ENCODE measurements at places on chromosomes 6 and 20. TPM values are rescaled to one million over a fixed set of nuclear protein-coding genes. Genes with fewer than 3 reads are reported as not detected.

- DNase-seq, result no peak
- no peak overlapping the region for H3K27ac ChIP-seq
- H3K4me1 ChIP-seq, result no peaks in the 10 kb centered on the region
- H3K4me3 ChIP-seq, result no peak overlapping the region
- no peaks in the 10 kb centered on the region for H3K27me3 ChIP-seq
- H3K36me3 ChIP-seq, result no peaks in the 10 kb centered on the region
Observed at GRCh38 chr6:57254055-57254717, 32.1 kb upstream of the RAB23 start.

DNA sequence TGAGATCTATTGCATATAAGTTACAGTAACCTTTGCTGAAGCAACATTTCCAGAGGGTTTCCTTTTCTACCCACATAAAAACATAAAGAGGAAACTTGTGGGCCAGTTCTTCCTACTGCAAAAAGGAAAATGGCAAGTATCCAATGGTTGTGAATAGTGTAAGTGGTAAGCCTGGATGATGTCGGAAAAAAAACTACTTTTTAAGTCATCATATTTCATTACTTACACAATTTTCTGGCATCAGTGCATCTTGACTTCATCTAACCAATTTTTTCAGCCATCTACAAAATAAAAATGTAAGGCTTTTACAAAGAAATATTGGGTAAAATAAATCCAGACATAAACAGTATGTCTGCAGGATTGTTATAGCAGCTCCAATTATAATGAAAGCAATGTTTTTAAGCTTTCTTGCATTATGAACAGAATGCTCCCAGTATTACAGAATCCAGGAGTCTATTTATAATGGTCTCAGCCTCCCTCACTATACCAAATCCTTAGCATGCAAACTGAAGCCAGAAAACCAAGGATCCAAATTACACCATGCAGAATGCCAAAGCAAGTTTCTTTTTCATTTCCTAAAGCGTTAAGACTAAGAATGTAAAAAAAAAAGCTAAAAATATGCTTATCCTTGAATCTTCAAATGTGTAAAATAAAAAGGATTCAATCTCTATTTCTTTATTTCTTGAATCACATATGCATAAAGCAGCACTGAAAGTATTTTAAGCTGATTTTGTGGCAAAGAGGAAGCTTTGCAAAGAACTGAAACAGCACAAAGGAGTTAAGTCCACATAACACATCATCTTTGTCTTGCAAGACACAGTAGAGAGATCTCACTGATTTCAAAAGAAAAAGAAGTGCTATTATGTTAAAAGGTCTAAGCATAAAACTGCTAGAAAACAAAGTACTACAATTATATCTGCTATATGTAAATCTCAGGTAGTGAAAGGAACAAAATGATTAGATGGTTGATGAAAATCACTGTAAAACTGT, 126.8 kb upstream of the HMGCLL1 start:
- H3K4me1 ChIP-seq, result no peaks in the 10 kb centered on the region
- H3K27me3 ChIP-seq, result no peaks in the 10 kb centered on the region
- H3K36me3 ChIP-seq, result no peaks in the 10 kb centered on the region
- H3K4me3 ChIP-seq, result no peak overlapping the region

GRCh38 chr6:75084872-75085381, 120.9 kb downstream of the COL12A1 start:
- H3K27ac ChIP-seq, result no peak overlapping the region
- H3K4me1 ChIP-seq, result no peaks in the 10 kb centered on the region
- peaks cover 6% of the 10 kb centered on the region for H3K27me3 ChIP-seq

GRCh38 chr6:55443238-55444134, 116.2 kb downstream of the GFRAL start:
- H3K4me3 ChIP-seq, result no peak overlapping the region
- no peak overlapping the region for H3K27ac ChIP-seq
- H3K4me1 ChIP-seq, result no peaks in the 10 kb centered on the region
- H3K27me3 ChIP-seq, result no peaks in the 10 kb centered on the region
- no peak for DNase-seq

- no peaks in the 10 kb centered on the region for H3K36me3 ChIP-seq
- no peak overlapping the region for H3K4me3 ChIP-seq
- H3K27ac ChIP-seq, result no peak overlapping the region
- no peaks in the 10 kb centered on the region for H3K27me3 ChIP-seq
- no peaks in the 10 kb centered on the region for H3K4me1 ChIP-seq
Observed at GRCh38 chr6:153591159-153591558, 447.9 kb upstream of the OPRM1 start.

- H3K4me3 ChIP-seq, result no peak overlapping the region
- no peaks in the 10 kb centered on the region for H3K36me3 ChIP-seq
- DNase-seq, result no peak
Observed at GRCh38 chr6:2810092-2810671, 31.5 kb downstream of the SERPINB1 start.

DNA sequence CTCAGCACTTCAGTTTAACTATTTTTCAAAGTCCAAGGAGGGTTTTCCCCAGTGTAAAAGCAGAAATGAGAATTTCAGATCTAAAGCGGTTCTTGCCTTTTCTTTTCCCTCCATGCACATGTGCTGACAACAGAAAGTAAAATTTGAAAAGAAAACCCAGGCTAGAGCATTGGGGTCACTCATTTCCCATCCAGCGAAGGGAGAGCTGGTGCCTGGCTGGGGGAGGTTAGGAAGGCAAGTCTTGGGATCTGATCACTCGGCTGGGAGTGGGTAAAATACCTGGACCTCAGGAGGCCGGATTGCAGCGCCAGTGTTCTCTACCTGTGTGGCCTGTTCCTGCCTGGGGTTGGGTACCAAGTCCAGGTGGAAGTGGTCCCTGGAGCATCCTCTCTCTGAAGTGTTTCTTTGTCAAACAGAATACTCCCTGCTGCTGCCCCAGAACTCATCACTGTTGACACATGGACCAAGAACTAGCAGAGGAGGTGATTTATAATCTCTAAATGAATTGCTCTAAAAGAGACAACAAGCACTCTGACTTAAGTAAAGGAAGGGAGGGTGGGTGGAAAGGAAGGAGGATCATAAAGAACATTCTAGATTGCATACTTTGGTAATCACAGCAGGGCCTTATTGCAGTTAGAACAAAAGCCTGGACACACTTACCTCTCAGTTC, 136.0 kb downstream of the MTHFD1L start:
- no peaks in the 10 kb centered on the region for H3K4me1 ChIP-seq
- no peaks in the 10 kb centered on the region for H3K27me3 ChIP-seq
- H3K4me3 ChIP-seq, result no peak overlapping the region
- no peak for DNase-seq
- no peak overlapping the region for H3K27ac ChIP-seq

- H3K36me3 ChIP-seq, result no peaks in the 10 kb centered on the region
- H3K27me3 ChIP-seq, result no peaks in the 10 kb centered on the region
- peaks cover 27% of the 10 kb centered on the region for H3K4me1 ChIP-seq
- H3K27ac ChIP-seq, result no peak overlapping the region
Observed at GRCh38 chr20:53884859-53885541, 185.4 kb downstream of the BCAS1 start.

DNA sequence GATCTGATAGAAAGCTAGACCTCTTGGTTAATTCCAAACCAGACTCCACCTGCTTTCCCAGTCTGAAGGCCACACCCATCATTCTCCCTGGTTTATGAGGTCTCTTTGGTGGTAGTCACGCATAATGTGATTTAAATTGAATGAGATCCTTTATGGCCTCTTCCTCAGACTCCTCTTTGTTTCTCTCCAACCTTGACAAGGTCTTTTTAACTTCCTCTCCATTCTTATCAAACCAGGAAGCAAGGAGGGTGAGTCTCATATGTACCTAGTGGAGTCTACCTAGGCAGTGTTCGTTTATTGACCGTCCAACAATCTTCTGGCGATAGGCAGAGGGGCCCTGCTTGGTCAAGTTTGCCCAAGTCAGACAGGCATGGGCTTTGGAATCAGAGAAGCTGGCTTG, 184.2 kb upstream of the LAMP5 start:
- no peak for DNase-seq
- H3K4me3 ChIP-seq, result no peak overlapping the region
- H3K4me1 ChIP-seq, result no peaks in the 10 kb centered on the region
- no peaks in the 10 kb centered on the region for H3K27me3 ChIP-seq
- no peak overlapping the region for H3K27ac ChIP-seq

The BPI gene
- total RNA-seq, result not detected

The C6orf58 gene
- not detected for total RNA-seq

The SLC17A2 gene
- total RNA-seq, result not detected
